Activated T-helper 2 cell treated with anti-CD3 and anti-CD28 coated beads, Interferon-gamma antibody, Interleukin-2, Interleukin-4, amounts not matched to agents 10 μg/mL and 5 μg/mL and 100 μg/mL, durations not matched to agents 14 hours and 24 hours and 36 hours (primary cell): ENCODE measurements at places on chromosomes 13 and 19. TPM values are rescaled to one million over a fixed set of nuclear protein-coding genes. Genes with fewer than 3 reads are reported as not detected.

The ZNF93 gene
- total RNA-seq: 7.1 and 7.6 TPM in 2 replicates

The SPACA4 gene
- total RNA-seq: not detected in 2 replicates

The CEACAM16 gene
- total RNA-seq: not detected in 2 replicates

The FBXO27 gene
- 0.57 and 0.84 TPM in 2 replicates for total RNA-seq

GRCh38 chr19:38059897-38060296 lies 152.9 kb downstream of the SIPA1L3 start:
- peaks cover 11% of the 10 kb centered on the region for H3K4me1 ChIP-seq
- no peak for DNase-seq
- no peak overlapping the region for H3K4me3 ChIP-seq

- DNase-seq: no peak
- no peaks in the 10 kb centered on the region for H3K4me1 ChIP-seq
- no peak within 1 kb of the TSS for H3K4me3 ChIP-seq
- no peaks in the 10 kb centered on the region for H3K27me3 ChIP-seq
- H3K36me3 ChIP-seq: no peaks in the 10 kb centered on the region
Observed at GRCh38 chr19:750640-751423, at the start of gene MISP. Gene MISP (plus strand): TSS chr19:751112. CDS start chr19:756947, 5,835 bp downstream.

DNA sequence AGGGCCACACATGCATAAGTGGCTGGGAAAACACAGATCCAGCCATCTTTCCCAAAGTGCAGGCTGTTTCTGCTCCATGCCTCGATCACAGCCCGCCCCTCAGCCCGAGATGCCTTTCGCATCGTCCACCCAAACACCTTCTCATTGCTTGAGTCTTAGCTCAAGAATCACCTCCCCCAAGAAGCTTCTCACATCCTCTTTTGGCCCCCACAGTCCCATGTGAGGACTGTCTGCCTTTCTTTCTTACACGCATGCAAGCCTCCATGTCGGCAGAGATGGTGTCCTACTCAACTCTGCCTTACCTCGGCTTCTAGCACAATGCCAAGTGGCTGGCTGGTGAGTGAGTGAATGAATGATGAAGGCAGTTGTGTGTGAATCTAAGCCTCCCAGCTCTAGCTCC lies 18.1 kb upstream of the GSX1 start:
- DNase-seq: no peak
- no peak overlapping the region for H3K4me3 ChIP-seq
- H3K27me3 ChIP-seq: peaks cover 32% of the 10 kb centered on the region
- no peaks in the 10 kb centered on the region for H3K36me3 ChIP-seq
- no peak overlapping the region for H3K27ac ChIP-seq

- peaks cover 16% of the 10 kb centered on the region for H3K36me3 ChIP-seq
- no peak for DNase-seq
- H3K27ac ChIP-seq: no peak overlapping the region
- H3K4me3 ChIP-seq: no peak overlapping the region
- no peaks in the 10 kb centered on the region for H3K27me3 ChIP-seq
Observed at GRCh38 chr13:46348961-46349360, 38.1 kb downstream of the RUBCNL start.

The ZNF320 gene
- total RNA-seq: 8.8 and 9.1 TPM in 2 replicates

- DNase-seq: no peak
- H3K4me1 ChIP-seq: peaks cover 12% of the 10 kb centered on the region
- peaks cover 28% of the 10 kb centered on the region for H3K27me3 ChIP-seq
- no peak overlapping the region for H3K4me3 ChIP-seq
- no peaks in the 10 kb centered on the region for H3K36me3 ChIP-seq
Observed at GRCh38 chr13:50617134-50617721, 226.3 kb downstream of the DLEU7 start.

The ENOX1 gene
- 0.18 TPM in 1 of 2 replicates, not detected in the other for total RNA-seq

DNA sequence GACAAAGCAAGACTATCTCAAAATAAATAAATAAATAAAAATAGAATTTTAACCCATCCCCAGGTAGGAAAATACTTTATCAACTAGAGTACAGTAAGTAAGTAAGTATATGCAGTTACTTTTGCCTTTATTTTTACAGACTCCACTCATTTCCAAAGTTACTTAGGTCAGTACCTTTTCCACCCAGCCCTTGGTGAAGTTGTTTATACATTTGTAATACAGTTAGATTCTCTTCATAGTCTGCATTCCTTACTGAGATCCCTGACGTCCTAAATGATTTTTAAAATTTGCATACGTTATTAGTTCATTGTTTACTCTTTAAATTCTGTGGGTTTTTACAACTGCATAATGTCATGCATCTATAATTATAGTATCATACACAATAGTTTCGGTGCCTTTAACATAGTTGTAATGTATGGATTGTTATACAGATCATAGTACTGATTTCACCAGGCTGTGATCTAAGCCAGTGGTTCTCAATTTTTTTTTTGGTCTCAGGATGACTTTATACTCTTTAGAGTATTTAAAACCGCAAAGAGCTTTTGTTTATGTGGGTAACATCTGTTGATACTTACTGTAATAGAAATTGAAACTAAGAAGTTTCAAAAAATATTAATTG lies 10.4 kb downstream of the SETDB2 start:
- H3K4me3 ChIP-seq: no peak overlapping the region
- DNase-seq: no peak
- peaks cover 29% of the 10 kb centered on the region for H3K36me3 ChIP-seq

DNA sequence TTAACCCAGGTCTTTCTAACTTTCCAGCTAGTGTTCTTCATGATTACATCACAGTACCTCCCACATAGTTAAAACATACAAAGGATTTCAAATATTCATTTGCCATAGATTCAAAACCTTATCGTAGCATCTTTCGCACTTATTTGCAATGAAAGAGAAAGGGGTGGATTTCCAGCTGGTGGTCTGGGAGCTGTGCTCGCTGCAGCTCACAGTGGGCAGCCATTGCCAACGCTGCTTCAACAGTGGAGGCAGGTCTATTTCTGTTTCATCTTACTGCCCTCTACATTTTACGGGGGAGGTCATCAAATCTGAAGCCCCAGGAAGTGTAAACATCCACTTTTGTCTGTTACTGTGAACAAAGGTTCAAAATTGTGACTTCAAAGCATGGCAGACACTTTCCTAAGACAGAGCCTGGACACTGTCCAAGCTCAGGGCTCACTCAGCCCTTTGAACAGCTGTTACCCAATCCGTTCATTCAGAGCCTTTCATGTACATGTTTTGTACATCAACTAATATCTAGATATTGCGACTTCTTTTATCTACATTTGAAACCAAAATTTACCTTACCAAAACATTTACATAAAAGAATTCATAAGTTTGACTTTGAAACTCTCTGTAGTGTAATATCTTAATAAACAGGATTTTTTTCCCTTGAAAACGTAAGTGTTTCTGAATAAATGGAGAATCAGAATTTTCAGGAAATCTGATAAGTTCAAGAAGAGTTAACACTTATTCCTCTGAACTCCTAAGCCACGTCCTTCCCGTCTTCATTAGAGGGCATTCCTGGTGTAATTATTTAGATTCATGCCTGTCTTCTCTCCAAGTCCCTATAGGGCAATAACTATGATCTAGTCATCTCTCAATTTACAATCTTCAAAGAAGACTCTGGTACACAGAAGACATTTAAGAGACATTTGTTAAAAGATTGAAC lies 25.1 kb downstream of the STARD13 start:
- no peak for DNase-seq
- no peaks in the 10 kb centered on the region for H3K4me1 ChIP-seq
- H3K36me3 ChIP-seq: no peaks in the 10 kb centered on the region
- H3K27ac ChIP-seq: no peak overlapping the region

GRCh38 chr19:5002143-5002542 lies 33.2 kb downstream of the KDM4B start:
- no peak for DNase-seq
- no peak overlapping the region for H3K4me3 ChIP-seq
- no peak overlapping the region for H3K27ac ChIP-seq
- peaks cover under 1% of the 10 kb centered on the region for H3K4me1 ChIP-seq

DNA sequence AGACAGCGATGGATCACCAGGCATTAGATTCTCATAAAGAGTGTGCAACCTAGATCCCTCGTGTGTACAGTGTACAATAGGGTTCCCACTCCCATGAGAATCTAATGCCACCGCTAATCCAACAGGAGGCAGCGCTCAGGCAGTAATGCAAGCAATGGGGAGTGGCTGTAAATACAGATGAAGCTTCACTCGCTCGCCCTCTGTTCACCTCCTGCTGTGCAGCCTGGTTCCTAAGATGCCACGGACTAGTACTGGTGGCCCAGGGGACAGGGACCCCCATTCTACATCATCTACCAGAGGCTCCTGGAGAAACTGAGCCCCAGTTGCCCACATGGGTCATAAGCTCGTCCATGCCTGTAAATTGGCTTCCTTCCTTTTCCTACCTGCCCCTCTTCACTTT lies 8.0 kb downstream of the CLEC4M start:
- peaks cover 23% of the 10 kb centered on the region for H3K27me3 ChIP-seq
- no peak overlapping the region for H3K4me3 ChIP-seq
- no peaks in the 10 kb centered on the region for H3K36me3 ChIP-seq
- no peak for DNase-seq
- no peak overlapping the region for H3K27ac ChIP-seq
- H3K4me1 ChIP-seq: peaks cover 14% of the 10 kb centered on the region

DNA sequence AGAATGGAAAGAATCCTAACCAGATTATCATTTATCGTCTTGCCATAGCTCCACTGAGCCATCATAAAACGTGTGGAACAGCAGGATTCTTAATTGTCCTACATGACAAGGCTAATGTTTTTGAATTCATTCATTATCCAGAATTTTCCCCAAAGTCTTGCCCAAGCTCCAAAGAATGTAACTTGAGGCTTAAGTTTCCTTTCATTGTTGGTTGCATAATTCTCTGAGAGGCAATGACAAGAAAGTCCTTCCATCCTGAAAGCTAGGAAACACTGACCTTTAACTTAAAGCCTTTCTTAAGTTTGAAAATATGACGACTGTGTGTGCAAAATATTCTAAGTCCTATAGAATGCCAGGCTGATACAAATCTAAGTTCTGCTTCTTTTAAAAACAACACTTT lies 546.1 kb downstream of the SUCLA2 start:
- no peaks in the 10 kb centered on the region for H3K4me1 ChIP-seq
- H3K27me3 ChIP-seq: no peaks in the 10 kb centered on the region
- H3K4me3 ChIP-seq: no peak overlapping the region
- DNase-seq: no peak
- no peak overlapping the region for H3K27ac ChIP-seq

GRCh38 chr13:27774651-27775050 lies 17.6 kb upstream of the GSX1 start:
- H3K27ac ChIP-seq: no peak overlapping the region
- H3K4me1 ChIP-seq: no peaks in the 10 kb centered on the region
- no peak overlapping the region for H3K4me3 ChIP-seq
- DNase-seq: no peak
- peaks cover 30% of the 10 kb centered on the region for H3K27me3 ChIP-seq
- no peaks in the 10 kb centered on the region for H3K36me3 ChIP-seq

The PCDH9 gene
- total RNA-seq: 0.11 and 0.18 TPM in 2 replicates

The ZNF442 gene
- 0.55 and 1.2 TPM in 2 replicates for total RNA-seq

GRCh38 chr19:31575846-31576335 lies 226.7 kb upstream of the TSHZ3 start:
- H3K27me3 ChIP-seq: no peaks in the 10 kb centered on the region
- H3K27ac ChIP-seq: no peak overlapping the region
- DNase-seq: no peak
- no peaks in the 10 kb centered on the region for H3K4me1 ChIP-seq
- H3K36me3 ChIP-seq: no peaks in the 10 kb centered on the region

GRCh38 chr13:87355451-87355850 lies 315.7 kb upstream of the SLITRK5 start:
- H3K4me3 ChIP-seq: no peak overlapping the region
- no peaks in the 10 kb centered on the region for H3K27me3 ChIP-seq
- H3K36me3 ChIP-seq: no peaks in the 10 kb centered on the region
- H3K4me1 ChIP-seq: no peaks in the 10 kb centered on the region

The LSM4 gene
- total RNA-seq: 198 and 208 TPM in 2 replicates

GRCh38 chr13:80458543-80458942 lies 117.6 kb upstream of the SPRY2 start:
- no peaks in the 10 kb centered on the region for H3K4me1 ChIP-seq
- no peak overlapping the region for H3K27ac ChIP-seq
- no peak overlapping the region for H3K4me3 ChIP-seq
- no peak for DNase-seq
- no peaks in the 10 kb centered on the region for H3K27me3 ChIP-seq
- no peaks in the 10 kb centered on the region for H3K36me3 ChIP-seq

- no peak overlapping the region for H3K4me3 ChIP-seq
- H3K36me3 ChIP-seq: no peaks in the 10 kb centered on the region
- peaks cover 23% of the 10 kb centered on the region for H3K4me1 ChIP-seq
- H3K27me3 ChIP-seq: peaks cover 28% of the 10 kb centered on the region
- DNase-seq: no peak
Observed at GRCh38 chr13:75222031-75222430, 259.9 kb downstream of the TBC1D4 start.

DNA sequence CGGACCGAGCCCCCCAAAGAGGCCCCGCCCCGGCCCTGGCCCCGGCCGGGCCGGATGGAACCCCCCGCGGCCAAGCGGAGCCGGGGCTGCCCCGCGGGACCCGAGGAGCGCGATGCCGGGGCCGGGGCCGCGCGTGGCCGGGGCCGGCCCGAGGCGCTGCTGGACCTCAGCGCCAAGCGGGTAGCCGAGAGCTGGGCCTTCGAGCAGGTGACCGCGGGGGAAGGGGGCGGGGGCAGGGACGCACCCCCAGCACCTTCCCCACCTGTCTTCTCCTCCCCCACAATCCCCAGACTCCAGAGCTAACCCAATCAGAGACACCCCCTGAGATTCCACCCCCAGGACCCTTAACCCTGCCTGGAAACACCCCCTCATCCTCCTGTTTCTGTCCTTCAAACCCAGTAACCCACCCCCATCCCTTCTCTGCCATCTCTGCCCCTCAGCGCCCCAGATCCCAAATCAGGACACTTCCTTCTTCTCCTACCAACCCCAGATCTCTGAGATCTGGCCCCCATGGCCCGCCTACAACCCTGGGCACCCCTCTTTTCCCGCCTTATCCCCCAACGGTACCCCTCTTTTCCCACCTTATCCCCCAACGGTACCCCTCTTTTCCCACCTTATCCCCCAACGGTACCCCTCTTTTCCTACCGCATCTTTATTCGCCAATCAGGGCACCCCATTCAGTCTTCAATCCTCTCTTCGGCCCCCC lies 505 bp downstream of the ZSWIM4 start:
- no peak for DNase-seq
- H3K4me3 ChIP-seq: peak overlapping the region; percentile 80
- H3K4me1 ChIP-seq: peaks cover 15% of the 10 kb centered on the region

DNA sequence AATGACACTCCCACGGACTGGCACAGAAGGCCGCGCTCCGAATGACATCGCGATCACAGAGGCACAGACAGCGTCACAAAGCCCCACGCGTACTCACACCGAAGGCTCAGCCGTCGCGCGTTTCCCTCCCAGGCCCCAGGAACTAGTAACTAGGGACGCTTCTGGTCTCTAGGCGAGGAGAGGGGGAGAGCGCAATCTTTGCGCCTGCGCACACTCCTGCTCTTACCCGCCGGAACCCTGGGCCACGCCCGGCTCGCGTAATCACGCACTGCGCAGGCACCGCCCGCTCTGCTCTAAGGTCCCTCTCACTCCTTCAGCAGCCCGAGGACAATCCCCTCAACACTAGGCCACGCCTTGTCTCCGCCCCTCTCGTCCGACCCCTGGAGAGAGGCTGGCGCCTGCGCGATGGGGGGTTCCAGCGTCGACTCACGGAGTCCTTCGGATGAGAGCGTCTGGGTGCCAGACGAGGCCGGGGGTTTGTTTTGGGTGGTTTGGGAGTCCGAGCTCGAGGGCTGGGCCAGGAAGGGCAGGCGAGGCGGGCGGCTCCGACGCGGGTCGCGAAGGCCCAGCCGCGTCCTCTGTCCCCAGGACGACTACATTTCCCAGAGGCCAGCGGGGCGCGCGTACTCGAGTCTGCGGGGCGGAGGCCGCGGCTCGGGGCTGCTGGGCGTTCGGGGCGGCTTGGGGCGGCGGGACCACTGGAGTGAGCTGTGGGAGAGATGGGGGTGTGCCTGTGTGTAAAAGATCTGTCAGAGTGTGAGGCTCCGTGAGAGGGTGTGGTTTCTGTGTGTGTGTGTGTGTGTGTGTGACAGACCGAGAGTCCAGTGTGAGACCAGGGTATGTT lies at the start of gene ZNF471:
TSS of gene ZNF471 (plus strand) at position 410 of the 844 bp plus-strand sequence. CDS start 3,717 bp downstream, outside the sequence.
- no peak within 1 kb of the TSS for H3K4me3 ChIP-seq
- no peaks in the 10 kb centered on the region for H3K4me1 ChIP-seq
